ENCODE measurements at places on chromosomes 2 and 18.

DNA sequence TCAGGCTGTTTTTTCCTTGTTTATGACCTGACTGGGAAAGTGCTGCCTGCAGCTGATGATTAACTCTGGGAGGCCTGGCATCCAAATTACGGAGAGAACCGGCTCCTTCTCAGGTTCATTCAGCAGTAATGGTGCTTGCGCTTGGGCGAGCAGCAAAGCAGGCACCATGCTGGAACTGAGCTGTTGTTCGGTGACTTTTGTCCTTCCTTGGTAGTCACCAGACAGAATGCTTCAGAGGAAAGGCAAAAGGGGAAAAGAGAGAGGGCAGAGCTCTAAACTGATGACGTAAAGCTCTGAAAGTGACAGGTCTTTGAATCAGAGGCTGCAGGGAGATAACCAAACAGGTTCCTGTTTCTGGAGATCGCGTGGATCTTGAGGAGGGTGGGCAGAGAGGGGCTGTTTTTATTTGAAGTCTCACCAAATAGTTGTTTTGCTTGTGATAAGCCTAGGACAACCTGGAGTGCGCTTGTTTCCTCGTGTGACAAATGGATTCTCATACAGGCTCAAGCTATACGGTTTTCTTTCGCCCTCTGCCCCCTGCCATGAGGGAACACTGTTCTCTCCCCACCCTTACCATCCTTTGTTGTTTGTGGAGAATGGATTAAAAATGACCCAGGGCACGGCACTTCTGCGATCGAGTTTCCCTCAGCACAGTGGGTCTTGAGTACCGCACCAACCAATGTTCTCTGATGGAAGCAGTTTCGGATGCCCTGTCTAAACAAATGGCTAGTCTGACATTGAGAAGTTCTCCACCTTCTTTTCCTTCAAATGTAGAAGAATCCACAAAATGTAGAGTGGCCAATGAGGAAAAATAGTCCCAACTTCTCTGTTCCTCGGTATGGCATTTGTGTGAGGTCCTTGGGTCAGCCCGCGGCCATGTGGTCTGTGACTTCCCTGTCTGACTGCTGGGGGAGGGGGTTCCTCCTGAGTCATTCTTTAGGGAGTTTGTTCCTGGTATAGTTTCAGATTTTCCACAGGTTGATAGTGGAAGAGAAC is 1.3 kb downstream of the RASGRP3 start:
- no peak for DNase-seq

DNA sequence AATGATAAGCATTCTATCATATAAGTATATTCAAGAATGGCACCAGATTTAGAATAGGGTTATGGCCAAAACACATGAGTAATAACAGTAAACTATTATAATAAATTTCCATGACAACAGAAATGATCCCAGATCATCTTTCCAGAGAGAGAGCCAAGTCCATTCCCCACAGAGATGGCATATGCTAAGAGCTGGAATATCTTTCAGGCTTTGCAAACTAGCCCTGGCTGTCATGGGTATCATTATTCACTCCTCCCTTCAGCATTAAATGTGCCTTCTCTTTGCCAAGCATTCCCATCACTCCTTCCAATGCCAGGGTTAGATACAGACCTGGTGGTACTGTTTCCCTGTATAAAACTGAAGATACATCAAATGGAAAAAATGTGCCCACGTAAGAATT is 10.9 kb downstream of the FEZ2 start:
- DNase-seq, result peak; percentile 58

DNA sequence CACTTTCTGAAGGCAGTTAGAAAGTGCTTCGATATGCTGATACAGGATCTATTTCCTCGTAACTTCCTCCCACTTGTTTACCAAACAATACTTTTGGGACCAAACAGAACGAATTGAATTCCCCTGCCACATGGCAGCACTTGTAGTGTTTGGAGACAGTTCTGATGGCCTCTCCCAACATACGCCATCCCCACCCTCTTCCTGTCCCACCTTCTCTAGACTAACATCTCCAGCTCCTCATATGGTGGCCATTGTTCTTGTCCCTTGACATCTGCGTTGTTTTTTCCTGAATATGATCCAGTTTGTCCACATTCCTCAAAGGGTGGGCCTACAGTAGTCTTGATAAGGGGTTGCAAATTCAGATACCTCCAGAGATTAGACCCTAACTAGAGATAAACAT is 53.4 kb upstream of the ANKRD44 start:
- no peak for DNase-seq

GRCh38 chr18:58169472-58169871 is 125.4 kb downstream of the NEDD4L start:
- no peak for DNase-seq

DNA sequence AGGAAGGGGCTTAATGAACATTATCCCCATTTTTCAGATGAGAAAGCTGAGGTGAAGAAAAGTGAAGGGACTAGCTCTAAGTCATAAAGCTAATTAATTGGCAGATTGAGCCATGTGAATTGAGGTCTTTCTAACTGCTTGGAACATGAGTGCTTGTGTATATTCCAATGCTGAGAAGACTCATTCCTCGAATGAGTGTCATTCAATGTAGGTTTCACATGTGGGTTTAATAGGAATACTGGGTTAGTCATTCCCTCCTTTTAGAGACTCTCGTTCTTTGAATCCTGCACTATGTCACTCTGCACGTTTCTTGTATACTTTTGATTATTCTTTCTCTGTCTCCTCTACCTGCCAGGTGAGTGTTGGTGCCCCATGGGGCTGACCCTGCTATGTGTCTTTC is 218.2 kb downstream of the HRH4 start:
- DNase-seq, result no peak

DNA sequence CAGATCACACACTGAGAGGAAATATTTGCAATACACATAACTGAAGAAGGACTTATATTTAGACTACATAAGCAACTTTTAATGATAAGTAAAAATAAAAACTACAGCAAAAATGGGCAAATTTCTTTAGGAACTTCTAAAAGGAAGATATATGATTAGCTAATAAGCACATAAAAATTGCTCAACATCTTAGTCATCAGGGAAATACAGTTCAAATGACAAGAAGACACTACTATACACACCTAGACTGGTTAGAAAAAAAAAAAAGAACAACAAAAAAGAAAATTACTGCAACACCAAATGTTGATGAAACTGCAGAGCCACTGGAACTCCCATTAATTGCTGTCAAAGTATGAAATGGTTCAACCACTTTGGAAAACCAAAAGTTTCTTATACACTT is 1247.5 kb upstream of the ACVR2A start:
- DNase-seq, result no peak

DNA sequence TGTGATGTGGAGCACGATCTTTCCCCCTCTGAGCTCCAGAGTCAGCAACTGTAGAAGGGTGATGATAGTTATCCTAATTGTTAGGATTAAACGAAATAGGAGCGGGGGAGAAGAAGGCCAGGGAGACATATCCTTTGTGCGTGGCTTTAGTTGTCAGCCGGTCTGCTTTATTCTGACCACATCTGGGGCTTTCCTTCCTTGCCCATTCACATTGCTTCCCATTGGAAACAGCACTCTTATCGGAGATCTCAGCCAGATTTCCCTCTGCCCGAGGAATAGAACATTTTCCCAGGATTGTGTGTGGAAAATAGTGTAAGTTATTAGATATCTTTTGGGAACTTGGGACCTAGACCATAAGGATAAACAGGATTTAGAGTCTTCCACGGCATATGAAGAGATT is 1.5 kb downstream of the RALB start:
- no peak for DNase-seq

DNA sequence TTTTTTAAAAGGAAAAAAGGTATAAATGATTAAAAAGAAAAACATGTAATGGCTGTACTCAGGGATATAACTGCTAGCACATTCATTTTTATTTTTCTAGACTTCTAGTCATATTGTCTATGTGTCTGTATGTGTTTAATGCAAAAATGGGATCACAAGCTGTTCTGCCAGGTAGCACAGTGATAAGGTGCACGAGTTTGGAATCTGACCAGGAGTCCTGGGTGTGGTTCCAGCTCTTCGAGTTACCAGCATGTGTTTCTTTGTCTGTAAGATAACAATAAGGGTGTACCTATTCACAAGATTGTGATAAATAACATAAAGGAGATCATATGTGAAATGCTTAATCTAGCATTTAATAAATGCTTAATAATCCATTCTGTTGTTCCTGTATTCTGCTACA is 145.3 kb downstream of the PKP4 start:
- no peak for DNase-seq

GRCh38 chr18:44758861-44759631 is 78.4 kb downstream of the SETBP1 start:
- no peak for DNase-seq

DNA sequence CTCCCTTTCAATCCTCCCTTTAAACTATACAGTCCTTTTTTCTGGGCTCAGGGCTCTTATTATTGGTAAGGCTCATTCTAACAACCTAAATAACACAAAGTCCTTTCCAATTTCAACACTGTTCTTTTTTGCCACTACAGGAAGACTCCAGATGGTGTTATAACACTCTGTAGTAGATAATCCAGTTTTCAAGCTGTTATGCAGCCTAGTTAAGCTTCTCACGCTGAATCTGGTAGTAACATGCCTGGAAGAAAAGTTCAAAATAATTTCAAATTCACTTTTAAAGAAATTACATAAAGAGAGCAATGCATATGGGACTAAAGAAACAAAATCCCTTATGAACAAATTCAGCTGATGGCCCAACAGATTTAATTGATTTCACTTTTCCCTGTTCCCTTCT is 3.2 kb upstream of the MPP4 start:
- no peak for DNase-seq

DNA sequence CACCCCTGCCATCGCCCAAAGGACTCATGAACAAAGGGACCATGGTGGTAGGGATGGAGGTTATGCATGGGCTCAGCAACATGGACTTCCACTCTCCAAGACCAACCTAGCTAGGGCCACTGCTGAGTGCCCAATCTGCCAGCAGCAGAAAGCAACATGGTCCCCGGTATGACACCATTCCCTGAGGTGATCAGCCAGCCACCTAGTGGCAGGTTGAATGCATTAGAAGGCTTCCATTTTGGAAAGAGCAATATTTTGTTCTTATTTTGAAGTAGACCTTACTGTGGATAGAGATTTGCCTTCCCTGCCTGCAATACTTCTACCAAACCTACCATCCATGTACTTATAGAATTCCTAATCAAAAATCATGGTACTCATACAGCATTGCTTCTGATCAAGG is 99.8 kb downstream of the METTL4 start:
- no peak for DNase-seq

DNA sequence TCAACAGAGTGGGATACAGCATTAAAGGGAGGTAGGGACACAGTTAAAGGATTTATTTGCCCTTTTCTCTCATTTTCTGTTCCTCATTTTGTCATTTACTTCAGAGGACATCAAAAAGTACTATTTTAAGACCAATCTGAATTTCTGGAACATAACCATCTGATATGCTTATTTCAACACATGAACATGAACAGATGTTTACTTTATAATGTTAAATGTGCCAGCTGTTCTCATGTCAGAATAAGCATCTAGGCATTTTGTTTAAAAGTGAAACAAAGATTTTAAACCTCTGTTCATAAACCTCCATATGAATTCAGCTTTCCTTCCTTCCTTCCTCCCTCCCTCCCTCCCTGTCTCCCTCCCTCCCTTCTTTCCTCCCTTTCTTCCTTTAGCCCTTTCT is 677.7 kb downstream of the CNTNAP5 start:
- no peak for DNase-seq

- no peak for DNase-seq
Observed at GRCh38 chr2:226424971-226425370, 374.6 kb downstream of the IRS1 start.

- no peak for DNase-seq
Observed at GRCh38 chr2:206979365-206979764, 40.0 kb downstream of the CPO start.

DNA sequence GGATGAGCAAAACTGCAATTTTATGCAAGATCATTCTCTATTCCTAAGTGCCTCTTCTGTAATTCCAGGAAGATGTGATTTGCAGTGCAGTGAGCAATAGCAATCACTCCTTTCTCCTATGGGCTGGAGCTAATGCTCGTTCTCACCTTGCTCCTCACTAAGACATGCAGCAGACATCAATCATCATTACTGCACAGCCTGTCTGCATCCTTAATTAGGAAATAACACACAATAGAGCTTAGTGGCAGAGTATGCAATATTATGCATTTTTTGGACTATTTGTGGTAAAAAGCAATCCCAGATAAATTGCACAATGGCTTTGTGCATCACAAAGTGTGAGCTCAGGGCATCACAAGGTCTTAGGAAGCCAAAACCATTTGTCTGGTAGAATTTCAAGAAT is 32.6 kb upstream of the RAPH1 start:
- DNase-seq, result no peak

GRCh38 chr2:42974721-42975717 is 182.6 kb upstream of the HAAO start:
- no peak for DNase-seq

DNA sequence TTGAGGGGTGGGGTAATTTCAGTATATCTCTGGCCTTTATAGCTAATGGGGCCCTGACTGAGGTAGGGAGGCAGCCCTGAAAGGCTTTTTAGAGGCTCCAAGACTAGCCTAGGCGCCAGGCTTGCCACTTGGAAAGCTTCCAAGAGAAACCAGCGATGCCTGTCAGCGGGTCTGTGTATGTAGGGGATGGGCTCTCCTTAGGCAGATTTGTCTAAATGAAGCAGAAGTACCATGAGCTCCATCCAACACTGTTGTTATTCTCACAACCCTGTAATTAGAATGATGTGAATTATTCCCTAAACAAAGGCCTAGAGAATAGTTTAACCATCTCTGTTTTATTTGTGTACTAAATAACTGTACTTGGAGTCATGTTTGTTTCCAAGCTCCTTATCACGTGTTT is 138.1 kb downstream of the B3GNT2 start:
- DNase-seq, result peak; percentile 59

DNA sequence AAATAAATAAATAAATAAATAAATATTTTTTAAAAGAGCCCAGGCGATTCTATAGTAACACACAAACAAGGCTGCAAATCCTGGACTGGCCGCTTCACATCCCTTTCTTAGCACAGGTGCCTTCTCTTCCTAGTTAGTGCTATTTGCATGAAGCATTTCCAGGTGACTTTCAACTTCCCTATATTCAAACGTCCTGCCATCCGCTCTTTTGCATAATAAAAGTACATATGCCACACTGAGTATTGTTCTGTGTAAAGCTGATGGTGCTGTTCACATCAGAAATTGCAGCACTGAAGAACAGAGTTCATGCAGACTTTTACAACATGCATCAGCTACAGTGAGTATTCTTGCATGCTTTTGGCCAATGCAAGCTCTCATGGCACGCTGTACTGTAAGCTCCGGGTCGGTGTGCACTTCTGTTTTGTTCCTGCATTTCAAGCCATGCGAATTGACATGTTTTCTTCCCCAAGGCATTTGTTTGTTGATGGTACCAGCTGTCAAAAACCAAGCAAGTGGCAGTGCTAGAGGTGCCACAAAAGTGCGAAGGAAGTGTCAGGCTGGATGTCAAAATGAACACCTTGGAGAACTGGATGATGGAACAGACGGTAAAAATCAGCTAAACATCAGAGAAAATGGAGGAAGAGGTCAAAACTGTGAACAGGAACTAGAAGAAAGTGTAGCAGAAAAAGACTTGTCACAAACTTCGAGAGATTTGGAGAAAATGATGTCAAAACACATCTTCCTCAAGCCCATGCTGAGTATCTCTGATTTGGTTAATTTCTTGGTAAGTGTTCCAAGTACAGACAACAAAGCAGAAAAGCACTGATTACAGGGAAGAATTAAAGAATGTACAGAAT is 25.5 kb upstream of the CEP68 start:
- no peak for DNase-seq

- DNase-seq, result no peak
Observed at GRCh38 chr2:215531284-215531683, 95.4 kb upstream of the FN1 start.
